ENCODE measurements at places on chromosomes 3 and 15.

DNA sequence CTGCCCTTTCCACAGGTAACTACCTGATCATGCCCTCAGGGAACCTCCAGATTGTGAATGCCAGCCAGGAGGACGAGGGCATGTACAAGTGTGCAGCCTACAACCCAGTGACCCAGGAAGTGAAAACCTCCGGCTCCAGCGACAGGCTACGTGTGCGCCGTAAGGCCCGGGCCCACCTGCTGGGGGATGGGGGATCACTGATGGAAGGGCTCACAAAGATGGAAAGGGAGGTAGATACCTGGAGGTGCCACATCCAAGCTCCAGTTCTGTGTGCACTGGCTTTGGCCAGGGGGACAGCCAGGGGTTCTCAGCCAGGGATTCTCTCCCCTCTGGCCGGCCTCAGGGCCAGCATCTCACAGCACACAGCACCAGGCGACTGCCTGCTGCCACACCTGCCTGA, 59.4 kb downstream of the BOC start:
- no peak for DNase-seq

GRCh38 chr3:9946112-9947024, 5.8 kb downstream of the PRRT3 start:
- no peak for DNase-seq

GRCh38 chr3:158127250-158128219, 17.6 kb downstream of the RSRC1 start:
- peak; percentile 41 for DNase-seq

DNA sequence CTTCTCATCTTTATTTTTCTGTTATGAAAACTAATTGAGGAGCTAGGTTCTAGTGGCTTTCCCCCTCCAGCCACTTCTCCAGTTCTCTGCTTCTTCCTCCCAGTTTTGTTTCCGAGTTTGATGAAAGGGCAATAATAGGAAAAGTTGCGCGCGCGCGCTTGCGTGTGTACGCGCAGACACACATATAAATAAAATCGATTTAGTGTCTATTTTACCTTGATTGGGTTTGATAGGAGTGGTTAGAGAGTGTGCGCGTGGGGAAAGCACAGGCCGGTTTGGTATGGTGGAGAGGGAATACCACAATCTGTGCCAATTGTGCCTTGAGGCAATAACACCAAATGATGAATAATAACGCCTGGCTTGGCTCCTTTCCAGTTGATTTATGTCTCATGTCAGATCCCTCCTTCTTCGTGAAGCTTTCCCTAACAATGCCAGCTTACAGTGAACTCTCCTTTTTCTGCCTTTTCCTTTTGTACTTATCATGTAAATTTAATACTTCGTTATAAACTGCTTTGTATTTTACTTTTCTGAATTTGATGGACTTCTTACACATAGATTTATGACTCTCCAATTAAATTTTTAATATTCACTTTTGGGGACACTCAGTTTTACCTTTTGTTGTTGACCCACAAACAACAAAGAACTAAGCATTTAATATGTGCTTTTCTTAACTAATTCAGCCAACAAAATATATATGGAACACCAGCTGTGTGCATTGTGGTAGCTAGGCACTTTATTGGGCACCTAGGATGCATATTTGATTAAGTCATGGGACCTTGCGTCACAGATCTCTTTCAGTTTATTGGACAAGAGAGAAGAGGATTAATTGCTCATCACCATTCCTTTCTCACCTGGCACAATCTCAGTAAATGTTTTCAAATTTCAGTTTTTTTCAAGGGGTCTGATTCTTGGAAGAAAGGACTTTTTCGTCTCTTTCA, 1.7 kb downstream of the TIPARP start:
- no peak for DNase-seq

- peak; percentile 29 for DNase-seq
These were observed 120.2 kb downstream of the LRRC28 start for GRCh38 chr15:99371180-99372103.

Measured in GM06990 (cell line).